ENCODE measurements at places on chromosomes 1 and 21.

DNA sequence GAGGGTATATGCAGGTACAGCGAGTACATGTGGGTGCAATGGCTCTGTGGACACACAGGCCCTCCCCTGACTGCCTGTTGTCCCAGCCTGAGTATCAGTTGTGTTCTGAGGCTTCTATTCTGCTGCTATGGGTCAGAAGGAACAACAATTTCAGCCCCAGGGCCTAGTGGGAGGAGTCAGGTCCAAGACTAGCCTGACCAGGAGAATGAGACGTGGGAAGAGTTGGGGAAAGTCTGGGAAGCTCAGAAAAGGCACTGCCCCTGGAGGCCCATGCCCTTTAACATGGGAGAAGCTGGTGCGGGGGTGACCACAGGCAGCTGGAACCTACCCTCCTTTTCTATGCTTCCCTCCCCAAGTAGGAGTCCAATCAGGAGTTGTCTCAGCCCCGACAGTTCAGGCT lies 7.7 kb downstream of the IGSF8 start:
- DNase-seq: no peak

DNA sequence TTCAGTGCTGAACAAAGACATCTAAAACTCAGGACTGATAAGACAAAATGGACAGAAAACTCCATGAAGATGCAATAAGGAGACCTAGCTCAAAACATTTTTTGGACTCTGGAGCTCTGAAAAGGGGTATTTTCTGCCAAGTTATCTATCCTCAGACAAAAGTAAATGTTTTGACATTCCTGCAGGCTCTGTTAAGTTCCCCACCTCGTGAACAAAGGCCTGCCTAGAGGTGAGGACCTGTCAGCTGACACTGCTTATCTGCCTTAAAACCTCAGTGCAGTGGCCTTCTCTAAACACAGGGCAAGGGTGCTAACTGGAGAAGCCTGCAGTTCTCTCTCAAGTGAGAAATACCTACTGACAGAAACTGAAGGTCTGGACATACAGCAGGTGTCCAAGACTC lies 41.1 kb downstream of the COLGALT2 start:
- DNase-seq: no peak

- DNase-seq: no peak
Observed at GRCh38 chr1:228276174-228276831, 68.5 kb downstream of the OBSCN start.

- no peak for DNase-seq
Observed at GRCh38 chr21:35005560-35006224, 43.4 kb downstream of the RUNX1 start.

DNA sequence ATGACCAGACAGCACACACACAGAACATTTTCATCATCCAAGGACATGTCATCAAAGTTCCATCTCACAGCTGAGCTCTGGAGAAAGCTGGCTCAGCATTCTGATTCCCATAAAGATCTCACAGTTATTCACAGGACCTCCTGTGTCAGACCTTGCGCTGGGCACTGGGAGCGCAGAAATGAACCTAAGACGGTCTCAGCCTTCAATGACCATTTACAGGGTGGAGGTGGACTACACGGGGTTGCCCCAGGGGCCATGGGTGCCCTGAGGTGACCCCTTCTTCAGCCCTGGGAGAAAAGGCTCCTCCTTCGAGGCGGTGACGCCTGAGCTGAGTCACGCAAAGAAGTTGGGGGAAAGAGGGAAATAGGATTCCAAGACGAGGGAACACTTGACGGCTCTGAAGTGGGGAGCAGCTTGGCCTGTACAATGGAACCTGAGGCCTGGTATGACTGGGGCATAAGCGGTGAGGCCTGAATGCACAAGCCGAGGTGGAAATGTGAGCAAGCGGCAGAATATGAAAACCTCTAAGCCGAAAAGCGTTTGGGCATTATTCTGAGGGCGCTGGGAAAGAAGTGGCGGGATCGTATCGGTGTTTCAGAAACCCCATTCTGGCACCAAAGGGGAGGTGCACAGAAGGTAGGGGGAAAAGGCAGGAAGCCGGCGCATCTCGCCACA lies 797 bp downstream of the CC2D1B start:
- peak; percentile 80 for DNase-seq

GRCh38 chr1:225866061-225866837 lies 15.9 kb downstream of the TMEM63A start:
- DNase-seq: no peak

DNA sequence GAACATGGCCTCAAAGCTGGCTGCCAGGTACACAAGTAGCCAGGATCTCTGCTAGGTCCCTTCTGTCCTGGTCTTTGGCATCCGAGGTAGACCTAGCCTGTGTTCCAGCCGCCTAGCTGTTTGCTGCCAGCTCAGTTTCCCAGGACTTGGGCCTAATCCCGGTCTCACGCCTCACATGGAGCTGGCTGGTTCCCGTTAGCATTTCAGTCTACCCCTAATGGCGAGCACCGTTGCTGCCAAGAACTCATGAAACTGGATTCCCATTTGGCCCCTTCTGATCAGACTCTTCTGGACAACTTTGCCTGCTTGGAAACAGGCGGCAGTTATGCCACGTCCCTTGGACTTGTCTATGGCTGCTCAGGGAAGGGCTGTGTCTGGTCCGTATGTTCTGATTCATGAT lies 26.2 kb upstream of the HHAT start:
- no peak for DNase-seq

Measured in H4 (cell line).